CD4-positive, alpha-beta T cell (primary cell): ENCODE measurements at places on chromosomes 11 and 22. TPM values are rescaled to one million over a fixed set of nuclear protein-coding genes. Genes with fewer than 3 reads are reported as not detected.

QSER1 gene
- total RNA-seq = 10.1 TPM

ACR gene
- total RNA-seq = not detected

DUSP8 gene
- 91.2 TPM for total RNA-seq

GRM5 gene
- not detected for total RNA-seq

KCNA4 gene
- not detected for total RNA-seq

KRTAP5-4 gene
- total RNA-seq = not detected

DNA sequence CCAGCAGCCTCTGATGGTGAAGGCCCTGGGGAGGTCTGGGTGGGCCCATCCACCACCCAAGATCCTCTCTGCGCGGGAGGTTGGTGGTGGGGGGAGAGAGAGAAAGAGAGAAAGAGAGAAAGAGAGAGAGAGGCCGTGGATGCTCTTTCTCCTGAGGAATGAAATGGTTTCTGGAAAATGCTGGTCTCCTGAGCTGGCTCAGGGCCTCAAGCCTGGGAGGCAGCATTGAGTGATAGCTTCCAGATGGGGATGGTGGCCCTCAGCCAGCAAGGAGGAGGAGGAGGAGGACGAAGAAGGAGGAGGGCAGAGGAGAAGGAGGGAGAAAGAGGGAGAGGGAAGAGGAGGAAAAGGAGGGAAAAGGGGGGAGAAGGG, 4.6 kb downstream of the TSPAN32 start:
- no peaks in the 10 kb centered on the region for H3K27me3 ChIP-seq
- H3K27ac ChIP-seq = peak overlapping the region; percentile 72
- peaks cover 12% of the 10 kb centered on the region for H3K36me3 ChIP-seq
- H3K4me1 ChIP-seq = peaks cover 62% of the 10 kb centered on the region
- DNase-seq = no peak

- H3K4me1 ChIP-seq = peaks cover 28% of the 10 kb centered on the region
- peaks cover 93% of the 10 kb centered on the region for H3K36me3 ChIP-seq
- no peak overlapping the region for H3K4me3 ChIP-seq
Measured at GRCh38 chr22:29275167-29275566, 7.1 kb downstream of the EWSR1 start.

DNA sequence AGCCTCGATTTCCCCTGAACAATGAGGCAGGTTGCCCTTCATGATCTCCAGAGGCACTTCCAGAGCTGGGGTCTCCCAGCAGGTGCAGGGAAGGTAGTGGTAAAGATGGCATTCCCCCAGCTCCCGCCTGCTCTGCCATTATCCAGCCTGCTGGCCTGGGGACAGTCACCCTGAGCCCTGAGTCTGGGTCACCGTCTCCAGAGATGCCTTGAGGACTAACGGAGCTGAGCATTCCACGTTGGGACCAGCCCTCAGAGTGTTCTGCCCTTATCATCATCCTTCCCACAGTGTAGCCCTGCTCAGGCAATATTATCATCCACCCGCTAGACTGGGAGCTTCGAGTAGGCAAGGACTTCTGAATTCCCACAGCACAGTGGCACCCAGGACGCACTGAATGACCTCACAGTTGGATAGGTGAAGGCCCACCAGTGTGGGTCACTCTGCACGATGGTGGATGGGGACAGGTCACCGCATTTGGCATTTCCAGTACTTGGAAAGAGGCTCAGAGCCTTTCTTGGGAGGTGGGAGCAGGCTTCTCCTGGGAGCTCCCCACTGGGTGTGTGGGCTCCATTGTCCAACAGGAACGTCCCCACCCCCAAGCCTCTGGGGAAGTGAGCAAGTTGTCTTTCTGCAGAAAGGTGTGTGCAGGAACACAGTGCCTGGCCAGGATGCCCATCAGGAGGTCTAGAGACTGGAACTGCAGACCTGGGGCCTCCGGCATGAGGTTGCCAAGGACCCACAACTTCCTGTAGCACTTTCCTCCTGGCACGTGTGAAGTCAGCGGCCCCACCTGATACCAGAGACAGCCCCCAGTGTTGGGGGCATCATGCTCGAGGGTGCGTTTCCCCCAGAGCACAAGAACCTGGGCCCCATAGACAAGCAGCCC, 51.4 kb upstream of the WNT7B start:
- peaks cover 37% of the 10 kb centered on the region for H3K27me3 ChIP-seq
- H3K36me3 ChIP-seq = no peaks in the 10 kb centered on the region
- peaks cover 2% of the 10 kb centered on the region for H3K4me1 ChIP-seq
- H3K27ac ChIP-seq = no peak overlapping the region
- no peak overlapping the region for H3K4me3 ChIP-seq
- DNase-seq = no peak

- no peak overlapping the region for H3K4me3 ChIP-seq
- no peaks in the 10 kb centered on the region for H3K36me3 ChIP-seq
- H3K4me1 ChIP-seq = no peaks in the 10 kb centered on the region
Measured at GRCh38 chr11:78339483-78339882, 78.1 kb downstream of the GAB2 start.

GRCh38 chr11:132234878-132235277, 864.5 kb downstream of the NTM start:
- no peak overlapping the region for H3K4me3 ChIP-seq
- H3K27ac ChIP-seq = no peak overlapping the region
- no peaks in the 10 kb centered on the region for H3K4me1 ChIP-seq

DNA sequence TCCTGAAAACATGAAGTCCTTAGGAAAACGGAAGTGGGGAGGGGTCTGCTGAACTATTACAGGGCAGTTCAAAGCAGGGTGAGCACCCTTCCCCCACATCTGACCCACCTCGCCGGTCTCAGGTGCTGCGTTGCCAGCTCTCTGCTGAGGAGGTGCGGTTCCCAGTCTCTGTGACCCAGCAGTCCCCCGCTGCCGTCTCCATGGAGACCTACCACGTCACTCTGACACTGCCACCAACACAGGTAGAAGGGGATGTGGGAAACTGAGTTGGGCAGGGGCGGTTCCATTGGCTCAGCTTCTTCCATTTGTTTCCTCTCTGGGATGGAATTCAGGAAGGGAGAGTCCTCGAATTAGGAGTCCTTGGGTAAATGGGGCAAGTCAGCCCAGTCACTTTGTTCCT, 3.3 kb downstream of the C2CD2L start:
- H3K36me3 ChIP-seq = peaks cover 45% of the 10 kb centered on the region
- H3K27me3 ChIP-seq = no peaks in the 10 kb centered on the region
- H3K4me1 ChIP-seq = peaks cover 59% of the 10 kb centered on the region
- H3K27ac ChIP-seq = peak overlapping the region; percentile 34
